HT1080 (cell line): ENCODE measurements at places on chromosomes 12 and 14. TPM values are rescaled to one million over a fixed set of nuclear protein-coding genes. Genes with fewer than 3 reads are reported as not detected.

DNA sequence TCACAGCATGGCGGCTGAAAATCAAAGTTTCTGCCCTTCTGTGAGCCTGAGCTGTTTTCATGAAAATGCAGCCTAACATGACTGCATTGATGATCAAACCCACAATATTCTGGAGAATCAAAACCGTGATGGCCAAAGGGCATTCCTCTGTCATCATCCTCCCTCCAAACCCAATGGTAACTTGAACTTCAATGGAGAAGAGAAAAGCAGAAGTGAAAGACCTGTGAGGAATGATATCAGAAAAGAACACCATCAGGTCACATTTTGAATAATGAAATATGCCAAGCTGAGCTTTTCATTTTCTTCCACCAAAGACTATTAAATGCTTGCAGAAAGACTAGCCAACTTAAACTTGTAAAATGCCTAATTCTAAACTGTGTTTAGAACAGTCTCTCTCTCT, 8.1 kb downstream of the KCNJ8 start:
- no peak for DNase-seq

DNA sequence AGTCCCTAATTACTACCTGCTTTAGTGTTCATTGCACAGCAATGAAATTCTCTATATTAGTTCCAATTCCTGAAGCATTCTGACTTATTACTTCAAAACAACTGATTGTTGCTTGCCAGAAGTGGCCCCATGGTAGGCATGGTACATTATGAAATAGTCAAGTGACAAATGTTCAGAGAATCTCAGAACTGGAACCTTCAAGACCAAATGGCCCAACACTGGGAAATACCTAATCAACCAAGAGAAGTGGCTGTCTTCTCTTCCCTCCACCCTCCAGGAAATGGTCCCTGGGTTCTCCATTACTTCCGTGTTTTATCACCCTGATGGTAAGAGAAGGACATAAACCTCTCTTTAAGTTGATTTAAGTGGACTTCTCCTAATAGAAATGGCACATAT, 49.9 kb downstream of the ITPR2 start:
- DNase-seq: no peak

DNA sequence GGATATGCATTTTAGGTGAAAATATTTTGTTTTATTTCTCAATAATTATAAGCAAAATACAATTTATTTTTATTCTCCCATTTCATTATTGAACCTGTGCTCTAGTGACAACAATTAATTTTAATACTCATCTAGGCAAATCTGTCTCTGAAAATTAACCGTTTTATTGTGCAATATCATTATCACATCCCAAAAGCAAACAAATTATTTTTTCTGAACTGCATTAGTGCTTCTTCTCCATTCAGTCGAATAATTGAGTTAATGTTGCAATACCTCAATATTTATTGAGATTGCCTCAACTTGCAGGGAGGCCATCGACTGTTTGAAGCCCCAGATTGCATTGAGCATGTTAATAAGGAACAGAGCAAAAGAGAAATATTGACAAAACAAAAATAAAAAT, 303.2 kb upstream of the LRFN5 start:
- no peak for DNase-seq

DNA sequence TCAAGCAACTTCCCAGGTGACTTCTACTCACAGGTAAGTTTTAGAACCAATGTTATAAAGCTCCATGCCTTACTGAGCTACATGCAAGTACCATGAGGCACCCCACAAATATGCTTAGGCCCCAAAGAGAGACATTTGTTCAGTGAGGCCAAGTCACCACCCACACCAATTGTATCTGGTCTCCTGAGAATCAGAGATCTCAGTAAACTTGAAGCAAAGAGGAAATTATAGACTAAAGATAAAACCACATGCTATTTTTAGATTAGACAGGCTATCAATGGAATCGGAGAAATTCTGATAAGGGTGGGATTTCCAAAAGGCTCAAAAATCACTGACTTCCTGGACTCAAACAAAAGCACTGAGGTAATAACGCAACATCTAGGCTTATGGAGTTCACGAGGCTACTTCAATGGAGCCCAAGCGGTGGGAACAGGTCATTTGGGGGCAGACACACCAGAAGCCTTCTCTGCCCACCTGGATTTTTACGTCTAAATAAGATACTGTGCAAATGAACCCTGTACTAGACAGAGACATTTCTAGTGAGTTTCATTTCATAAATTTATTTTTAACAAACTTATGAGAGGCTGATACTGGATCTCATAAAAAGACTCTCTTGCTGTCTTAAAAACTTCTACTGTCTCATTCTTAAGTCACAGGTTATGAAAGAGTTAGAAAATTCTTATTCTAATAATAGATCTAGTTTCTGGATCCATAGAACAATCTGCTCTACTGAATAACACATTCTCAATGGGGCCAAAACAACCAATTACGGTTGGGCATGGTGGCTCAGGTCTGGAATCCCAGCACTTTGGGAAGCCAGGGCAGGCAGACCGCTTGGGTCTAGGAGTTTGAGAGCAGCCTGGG, 7.7 kb downstream of the SLC15A4 start:
- DNase-seq: no peak

GRCh38 chr14:25121337-25122129, 71.6 kb upstream of the STXBP6 start:
- peak; percentile 85 for DNase-seq

GRCh38 chr12:89507015-89507824, 17.4 kb downstream of the GALNT4 start:
- no peak for DNase-seq

GRCh38 chr12:110756611-110757010, 13.9 kb upstream of the PPP1CC start:
- DNase-seq: peak; percentile 49

DNA sequence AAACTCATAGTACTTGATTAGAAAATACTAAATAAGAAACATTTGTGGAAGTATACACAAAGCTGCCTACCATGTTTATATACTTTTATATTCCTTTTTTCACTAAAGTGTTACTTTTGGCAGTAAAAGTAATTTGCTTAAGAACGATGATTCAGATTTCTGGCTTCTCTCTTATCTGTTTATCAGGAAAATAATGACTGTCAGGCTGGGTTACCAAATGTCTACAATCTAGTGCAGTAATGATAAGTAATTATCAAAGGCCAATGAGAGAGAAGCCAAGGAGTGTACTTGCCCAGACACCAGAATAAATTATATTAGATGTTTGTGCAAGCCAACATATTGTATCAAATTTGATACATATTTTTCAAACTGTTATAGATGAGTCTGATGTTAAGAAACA, 113.4 kb downstream of the RALGAPA1 start:
- no peak for DNase-seq

- DNase-seq: no peak
Measured at GRCh38 chr14:33839193-33840076, 111.4 kb downstream of the EGLN3 start.

DNA sequence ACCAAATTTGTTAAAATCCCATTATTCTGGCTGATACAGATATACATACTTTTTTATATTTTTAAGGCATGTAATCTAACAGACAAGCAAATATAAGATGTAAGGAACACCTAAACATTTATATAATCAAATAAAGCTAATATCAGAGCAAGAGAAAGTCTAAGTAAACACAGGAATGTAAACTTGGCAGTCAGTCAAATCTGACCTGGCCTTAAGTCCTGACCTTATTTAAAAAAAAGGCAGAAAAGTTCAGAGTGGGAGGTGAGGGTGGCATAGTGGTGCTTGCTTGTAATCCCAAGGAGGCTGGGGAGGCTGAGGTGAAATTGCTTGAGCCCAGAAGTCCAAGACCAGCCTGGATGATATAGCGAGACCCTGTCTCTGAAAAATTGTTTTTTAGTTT, 152.6 kb downstream of the DERA start:
- no peak for DNase-seq

DNA sequence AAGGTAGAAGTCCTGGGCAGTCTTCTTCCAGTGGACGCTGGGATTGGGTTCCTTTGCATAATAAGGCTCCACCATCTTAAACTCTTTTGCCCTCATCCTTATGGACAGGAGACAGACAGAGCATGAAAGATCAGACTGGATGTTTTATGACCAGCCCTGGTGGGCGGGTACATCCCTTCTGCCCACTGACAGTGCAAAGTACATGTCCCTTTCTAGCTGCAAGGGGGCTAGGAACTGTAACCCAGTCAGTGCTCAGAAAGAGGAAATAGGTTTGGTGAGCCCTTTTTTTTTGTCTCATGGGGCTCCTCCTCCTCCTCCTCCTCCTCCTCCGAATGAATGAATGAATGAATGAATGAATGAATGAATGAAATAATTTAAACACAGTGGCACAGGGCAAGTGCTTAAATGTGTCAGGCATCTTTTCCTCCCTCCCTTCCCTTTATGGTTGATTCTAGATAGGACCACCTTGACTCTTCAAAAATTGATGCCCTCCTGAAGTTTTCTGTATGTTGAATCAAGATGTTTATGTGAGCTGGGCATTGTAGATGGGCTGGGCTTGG, 36.4 kb upstream of the HNF1A start:
- no peak for DNase-seq

The TMEM63C gene
- not detected in 2 replicates for total RNA-seq

The PHC1 gene
- 22.4 and 32.2 TPM in 2 replicates for total RNA-seq

The ACSS3 gene
- total RNA-seq: not detected in 2 replicates

The ANKLE2 gene
- total RNA-seq: 52.5 and 59.5 TPM in 2 replicates
